Stimulated activated memory B cell treated with anti-CD40 and anti-IgM and Interleukin-4, amounts not matched to agents 10 μg/mL and 1 μg/mL and 100 μg/mL, for 72 hours (primary cell): ENCODE measurements at places on chromosomes 7 and 10.
A peak's percentile ranks its signal among the peaks of the same experiment; 100 is the strongest.

DNA sequence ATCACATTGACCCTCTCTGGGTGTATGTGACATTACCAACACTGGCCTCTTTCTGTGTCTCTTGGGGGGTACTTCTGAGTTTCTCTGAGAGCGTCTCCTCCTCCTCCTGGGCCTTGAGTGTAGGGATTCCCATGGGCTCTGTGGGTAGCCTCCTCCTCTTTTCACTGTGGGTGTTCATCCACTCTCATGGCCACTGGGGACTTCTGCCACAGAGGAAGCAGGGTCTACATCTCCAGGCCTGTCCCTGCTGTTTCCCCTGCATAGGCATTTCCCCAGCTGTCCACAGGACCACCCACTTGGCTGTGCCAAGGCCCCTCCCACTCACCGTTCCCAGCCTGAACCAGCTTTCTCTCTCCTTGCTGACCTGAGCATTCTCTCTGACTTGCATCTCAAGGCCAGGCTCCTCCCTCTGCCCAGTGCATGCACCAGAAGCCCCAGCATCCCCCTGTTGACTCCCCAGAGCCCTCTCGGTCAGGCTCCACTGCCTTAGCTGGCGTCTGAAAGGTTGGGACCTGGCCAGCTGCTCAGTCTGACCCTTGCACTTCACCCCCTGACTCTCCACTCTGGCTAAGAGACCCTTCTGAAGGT is 487.6 kb downstream of the GLRX3 start:
- no peak for ATAC-seq

DNA sequence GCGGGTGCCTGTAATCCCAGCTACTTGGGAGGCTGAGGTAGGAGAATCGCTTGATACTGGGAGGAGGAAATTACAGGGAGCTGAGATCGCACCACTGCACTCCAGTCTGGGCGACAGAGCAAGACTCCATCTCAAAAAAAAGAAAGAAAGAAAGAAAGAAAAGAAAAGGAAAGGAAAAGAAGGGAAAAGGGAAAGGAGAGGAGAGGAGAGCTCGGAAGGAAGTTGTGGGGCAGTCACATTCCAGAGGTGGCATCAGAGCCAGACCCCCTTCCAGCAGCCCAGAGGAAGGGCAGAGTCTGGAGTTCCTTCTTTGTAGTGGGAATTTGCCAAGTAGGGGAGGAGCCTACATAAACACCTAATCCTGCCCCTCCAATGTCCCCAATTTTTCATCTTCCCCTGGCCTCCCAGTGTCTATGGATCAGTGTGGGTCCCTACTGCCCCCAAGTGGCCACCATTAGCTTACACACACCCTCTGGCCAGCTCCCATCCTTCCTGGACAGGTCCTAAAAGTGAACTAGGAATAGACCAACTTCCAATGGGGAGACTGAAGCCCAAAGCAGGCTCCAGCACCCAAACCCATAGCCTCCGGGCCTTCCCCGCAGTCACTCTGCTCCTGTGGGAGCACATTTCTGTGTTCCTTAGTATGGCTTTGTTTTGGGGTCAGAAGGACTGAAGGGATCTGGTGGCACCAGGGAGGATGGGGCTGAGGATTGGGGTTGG is 39.6 kb upstream of the HSPB1 start:
- peak; percentile 42 for ATAC-seq

DNA sequence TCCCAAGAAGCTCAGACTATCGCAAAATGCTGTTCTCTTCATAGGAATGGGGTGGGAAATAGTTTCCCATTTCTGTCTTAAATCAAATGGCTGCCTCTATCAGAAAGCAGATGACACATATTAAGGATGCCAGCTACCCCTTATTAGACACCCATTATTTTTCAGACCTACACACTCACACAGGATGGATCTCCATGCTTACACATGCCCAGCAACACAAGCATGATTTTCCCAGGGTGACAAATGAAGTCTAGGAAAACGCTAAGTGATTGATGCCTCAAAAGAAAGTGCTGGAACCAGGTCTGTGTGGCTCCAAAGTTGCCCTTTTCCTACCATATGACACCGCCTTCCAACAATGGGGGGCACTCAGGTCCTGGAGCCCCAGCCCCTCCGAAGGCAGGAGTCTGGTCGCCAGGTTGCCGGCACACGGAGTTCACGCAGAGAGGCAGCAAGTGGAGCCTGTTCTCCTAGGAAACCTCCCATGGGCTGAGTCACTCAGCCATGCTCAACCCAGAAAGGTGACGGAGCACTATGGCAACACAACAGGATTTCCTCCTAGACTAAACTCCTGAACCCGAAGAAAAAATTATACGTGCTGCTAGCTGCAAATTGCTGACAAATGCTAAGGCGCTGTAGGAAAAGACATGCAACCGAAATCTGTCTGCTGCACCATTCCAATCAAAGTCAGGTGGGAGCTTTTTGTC is 19.8 kb downstream of the VOPP1 start:
- no peak for ATAC-seq

- ATAC-seq = no peak
These were observed 129.9 kb downstream of the INHBA start for GRCh38 chr7:41573015-41573414.
